ENCODE measurements at places on chromosomes 6 and 20. TPM values are rescaled to one million over a fixed set of nuclear protein-coding genes. Genes with fewer than 3 reads are reported as not detected.
A peak's percentile ranks its signal among the peaks of the same experiment; 100 is the strongest.

GRCh38 chr6:14187406-14187805 is 69.8 kb downstream of the CD83 start:
- DNase-seq: no peak

GRCh38 chr20:37308086-37309050 is 18.9 kb downstream of the MANBAL start:
- DNase-seq: no peak

DNA sequence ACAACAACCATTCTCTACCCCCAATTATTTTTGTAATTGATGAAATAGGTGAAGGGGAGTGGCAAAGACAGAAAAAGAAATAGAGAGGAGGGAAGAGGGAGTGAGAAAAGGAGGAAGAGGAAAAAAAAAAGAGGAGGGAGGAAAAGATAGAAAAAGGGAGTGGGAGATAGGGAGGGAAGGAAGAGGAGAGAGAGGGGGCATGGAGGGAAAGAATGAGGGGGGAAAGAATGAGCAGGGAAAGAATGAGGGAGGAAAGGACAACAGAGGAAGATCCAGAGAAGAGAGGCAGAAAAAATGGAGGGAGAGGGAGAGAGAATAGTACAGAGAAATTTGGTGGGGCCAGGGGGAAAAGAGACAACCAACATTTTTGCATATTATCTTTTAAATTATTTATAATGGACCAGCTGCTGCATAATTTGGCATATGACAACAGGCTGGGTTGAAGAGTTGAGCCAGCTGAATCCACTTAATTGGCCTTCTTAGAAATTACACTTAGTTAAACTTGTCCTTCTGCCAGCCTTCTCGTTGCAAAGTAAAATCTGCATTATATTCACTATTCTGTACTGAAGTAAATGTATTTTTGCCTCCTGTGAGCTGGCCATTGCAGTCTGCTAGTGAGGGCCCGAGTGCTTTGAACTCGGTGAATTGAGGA is 101.0 kb downstream of the ARHGAP18 start:
- DNase-seq: no peak

DNA sequence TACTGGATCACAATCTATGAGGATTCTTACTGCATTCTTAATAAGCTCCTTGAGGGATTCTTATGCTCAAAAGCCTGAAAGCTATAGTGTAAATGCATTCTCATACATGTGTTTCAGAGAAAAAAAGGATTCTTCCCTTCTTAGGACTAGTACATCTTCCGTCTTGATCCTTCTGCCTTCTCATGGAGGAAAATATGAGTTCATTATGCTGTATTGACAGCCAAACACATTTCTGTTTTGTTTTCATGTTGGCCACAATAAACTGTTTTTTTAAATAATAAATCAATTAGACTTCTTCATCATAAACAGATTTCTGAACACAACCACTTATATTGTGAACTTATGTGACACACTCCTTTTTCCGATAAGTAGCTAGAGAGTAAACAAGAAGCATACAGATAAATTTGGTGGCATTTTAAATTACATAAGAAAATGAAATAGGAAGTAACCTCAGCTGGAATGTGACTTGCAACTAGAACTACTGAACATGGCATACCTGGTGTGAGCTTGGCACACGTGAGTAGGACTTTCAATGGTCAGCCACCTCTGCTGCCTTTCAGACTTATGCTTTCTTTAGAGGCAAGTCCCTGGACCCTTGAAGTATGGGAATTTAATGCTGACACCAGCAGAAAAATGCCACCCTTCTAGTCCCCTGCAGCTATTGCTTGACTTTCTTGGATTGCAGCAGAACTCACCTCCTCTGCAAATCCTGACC is 350.4 kb downstream of the BCKDHB start:
- DNase-seq: no peak

DNA sequence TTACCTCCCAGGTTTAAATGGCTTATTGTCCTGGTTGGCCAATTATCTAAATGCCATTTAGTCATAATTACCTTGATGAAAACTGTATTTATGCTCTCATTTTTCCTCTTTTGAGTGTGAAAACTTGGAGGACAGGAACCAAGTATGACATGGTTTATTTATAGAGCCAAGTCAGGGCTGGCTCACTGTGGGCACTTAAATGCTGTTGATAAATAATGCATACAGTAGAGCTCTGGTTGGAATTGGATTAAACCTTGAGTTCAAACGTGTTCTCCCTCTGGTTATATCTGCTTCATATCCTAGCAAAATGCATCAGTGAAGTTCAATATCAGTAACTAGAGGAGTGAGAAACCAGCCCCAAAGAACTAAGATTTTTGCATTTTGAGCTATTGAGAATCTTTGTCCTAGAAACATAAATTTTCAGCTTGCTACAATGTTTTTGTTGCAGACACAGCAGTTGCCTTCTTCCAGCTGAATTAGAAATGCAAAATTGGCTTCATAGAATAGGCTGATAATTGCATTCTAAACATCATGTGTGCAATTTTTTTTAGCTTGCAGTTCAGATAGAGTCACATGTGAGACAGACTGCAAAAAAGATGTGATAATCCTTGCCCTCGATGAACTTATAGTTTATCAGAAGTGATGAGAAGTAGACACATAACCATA is 255.8 kb downstream of the BTBD3 start:
- DNase-seq: no peak

- no peak for DNase-seq
Measured at GRCh38 chr20:37220731-37221130, 40.9 kb downstream of the GHRH start.

DNA sequence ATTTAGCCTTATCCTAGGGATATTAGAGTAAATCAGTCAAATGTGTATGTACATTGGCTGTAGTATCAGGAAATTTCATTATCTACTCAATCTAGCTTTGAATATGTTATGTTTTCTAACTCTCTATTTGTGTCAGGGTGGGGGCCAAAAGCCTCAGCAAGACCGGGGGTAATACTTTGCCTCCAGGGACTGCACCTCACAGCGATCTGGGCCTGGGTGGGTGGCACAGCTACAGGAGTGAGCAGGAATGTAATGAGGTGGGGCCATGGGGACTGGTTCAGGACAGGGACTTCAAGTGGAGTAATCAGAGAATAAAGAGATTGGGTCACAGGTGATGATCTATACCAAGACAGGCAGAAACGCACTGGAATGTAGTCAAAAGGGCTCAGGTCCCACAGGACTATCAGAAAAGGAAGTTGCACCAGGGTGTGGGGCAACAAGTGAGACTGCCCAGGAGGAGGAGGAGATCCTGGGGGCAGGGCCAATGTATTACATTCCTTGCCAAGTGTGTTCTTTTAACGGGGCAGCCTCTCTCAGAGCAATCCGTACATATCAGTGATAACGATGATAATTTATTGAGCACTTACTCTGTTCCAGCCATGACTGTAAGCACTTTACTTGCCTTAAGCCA is 54.0 kb downstream of the PIGU start:
- no peak for DNase-seq

- peak; percentile 68 for DNase-seq
Measured at GRCh38 chr6:37871616-37872372, 52.3 kb downstream of the ZFAND3 start.

GRCh38 chr6:105493736-105494135 is 90.9 kb upstream of the PREP start:
- DNase-seq: no peak

- DNase-seq: no peak
Measured at GRCh38 chr20:11467436-11467835, 450.3 kb upstream of the BTBD3 start.

- no peak for DNase-seq
Measured at GRCh38 chr20:57983082-57983481, 245.4 kb downstream of the ANKRD60 start.

- DNase-seq: no peak
Measured at GRCh38 chr20:32339116-32339515, 19.0 kb upstream of the ASXL1 start.

- no peak for DNase-seq
Measured at GRCh38 chr6:129740013-129740412, 30.0 kb upstream of the ARHGAP18 start.

- DNase-seq: no peak
Measured at GRCh38 chr20:48834278-48834677, 6.5 kb upstream of the PREX1 start.

GRCh38 chr6:66435321-66435720 is 728.3 kb upstream of the EYS start:
- DNase-seq: no peak

DNA sequence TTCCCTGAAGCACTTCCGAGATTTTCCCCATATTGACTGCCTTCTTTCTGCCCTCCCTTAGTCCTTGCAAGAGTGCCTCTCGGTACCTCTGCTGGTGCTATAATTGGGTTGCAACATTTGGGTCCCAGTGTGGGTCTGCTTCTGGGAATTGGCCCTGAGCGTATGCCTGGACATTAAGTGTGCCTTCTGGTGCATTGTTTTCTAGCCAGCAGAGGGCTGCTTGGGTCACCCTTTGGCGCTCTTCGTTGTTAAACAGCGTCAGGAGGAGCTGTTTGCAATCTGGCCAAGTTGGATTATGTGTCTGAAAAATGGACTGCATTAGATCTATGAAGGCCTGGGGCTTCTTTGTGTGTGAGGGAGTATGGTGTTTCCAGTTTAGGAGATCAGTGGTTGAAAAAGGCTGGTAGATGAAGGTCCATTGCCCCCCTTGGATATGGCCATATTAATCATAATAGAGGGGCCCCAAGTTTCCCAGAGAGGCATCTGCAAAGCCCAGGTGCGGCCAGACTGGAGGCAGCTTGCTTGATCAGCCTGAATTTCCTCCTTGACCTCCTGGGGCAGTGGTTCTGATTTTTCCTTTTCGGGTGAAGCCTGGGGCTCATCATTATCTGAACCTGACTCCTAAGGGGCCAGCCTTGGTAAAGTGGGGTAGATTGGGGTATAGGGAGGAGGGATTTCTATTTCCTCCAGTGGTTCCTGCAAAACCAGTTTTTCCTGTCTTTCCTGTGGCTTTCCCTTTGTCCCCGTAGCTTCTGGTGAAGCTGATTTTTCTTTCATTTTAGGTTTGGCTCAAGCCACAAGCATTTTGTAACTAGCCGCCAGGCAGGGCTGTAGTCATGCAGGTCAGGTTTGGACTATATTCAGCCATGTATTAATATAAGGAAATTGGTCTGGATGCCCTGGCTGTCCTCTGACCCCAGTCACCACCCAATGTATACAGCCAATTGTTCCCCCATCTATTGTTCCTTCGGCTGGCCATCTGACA is 85.4 kb upstream of the GPR6 start:
- DNase-seq: peak; percentile 76

- DNase-seq: peak; percentile 89
Measured at GRCh38 chr6:43436577-43437282, 9.4 kb downstream of the ABCC10 start.

GRCh38 chr6:31826793-31827285 is 699 bp upstream of the HSPA1B start:
- no peak for DNase-seq

DNA sequence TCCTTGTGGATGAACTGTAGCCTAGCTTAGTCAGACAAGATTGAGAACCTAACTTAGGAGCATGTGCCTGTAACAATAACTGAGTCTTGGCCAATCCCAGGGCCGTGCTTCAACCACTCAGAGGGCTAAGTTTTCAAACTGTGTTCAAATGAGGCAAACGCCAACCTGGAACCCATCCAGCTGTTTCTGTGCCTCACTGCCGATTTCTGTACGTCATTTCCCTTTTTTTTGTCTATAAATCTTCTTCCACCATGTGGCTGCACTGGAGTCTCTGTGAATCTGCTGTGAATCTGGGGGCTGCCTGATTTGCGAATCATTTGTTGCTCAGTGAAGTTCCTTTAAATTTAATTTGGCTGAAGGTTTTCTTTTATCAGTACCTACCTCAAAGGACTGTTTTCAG is 115.0 kb upstream of the CHD6 start:
- no peak for DNase-seq

DNA sequence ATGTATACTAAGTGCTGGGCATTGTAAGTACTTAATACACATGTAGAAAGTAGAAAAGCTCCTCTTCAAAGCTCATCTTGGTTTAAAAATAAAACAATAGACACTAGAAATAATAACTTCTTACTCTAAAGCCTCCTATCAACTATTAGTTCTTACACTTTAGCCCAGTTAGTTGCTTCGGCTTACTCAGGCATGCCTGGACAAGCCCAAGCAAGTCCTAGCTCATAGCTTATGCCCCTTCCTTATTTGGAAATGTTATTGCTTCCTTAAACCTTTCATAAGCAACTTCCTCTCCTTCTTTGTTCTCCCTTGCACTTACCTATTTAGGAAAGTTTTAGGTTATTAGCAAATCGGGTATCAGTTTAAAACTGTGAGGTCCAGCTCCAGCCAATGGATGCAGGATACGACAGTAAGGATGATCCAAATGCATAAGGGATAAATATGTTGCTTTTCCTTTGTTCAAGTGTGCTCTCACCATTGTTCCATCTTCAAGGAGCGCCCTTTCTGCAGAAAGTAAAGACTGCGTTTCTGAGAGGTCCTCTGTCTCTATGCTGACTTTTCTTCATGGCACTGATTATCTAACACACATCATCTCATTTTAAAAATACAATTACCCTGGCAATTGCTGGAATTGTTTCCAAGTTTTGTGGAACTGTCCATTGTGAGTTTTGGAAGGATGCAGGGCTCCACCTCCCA is 12.3 kb downstream of the TMEM30A start:
- peak; percentile 75 for DNase-seq

GRCh38 chr6:154868143-154868594 is 126.9 kb upstream of the TIAM2 start:
- DNase-seq: peak; percentile 33

DNA sequence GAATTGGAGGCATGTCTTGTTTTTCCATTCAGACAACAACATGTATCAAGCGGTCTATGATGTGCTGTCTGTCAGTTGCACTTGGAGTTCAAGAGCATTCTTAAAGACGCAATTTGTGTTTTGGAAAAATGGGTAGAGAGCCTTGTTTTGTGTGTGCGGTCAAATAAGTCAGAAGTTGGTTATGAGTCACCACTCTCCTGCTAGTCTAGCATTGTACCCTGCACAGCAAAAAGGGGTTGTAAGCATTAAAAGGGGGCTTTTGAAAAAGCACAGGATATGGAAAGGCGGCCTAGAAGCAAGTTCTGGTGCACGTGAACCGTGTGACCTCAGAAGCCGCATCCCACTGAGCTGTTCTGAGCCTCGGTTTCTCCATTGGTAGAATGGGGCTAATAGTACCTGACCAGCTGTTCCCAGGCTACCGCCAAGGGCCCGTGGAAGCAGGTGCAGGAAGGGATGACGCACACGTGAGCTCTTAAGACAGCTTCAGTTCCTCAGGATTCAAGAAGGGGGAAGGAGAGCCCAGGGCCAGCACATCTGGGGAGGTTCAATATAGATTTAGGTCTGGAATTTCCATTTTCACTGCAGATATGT is 61.6 kb upstream of the SNX9 start:
- DNase-seq: peak; percentile 86

- no peak for DNase-seq
Measured at GRCh38 chr6:99416892-99417767, 8.0 kb downstream of the PNISR start.

PPP1R16B gene
- not detected for polyA plus RNA-seq

CD40 gene
- 14.6 TPM for polyA plus RNA-seq

PRL gene
- polyA plus RNA-seq: not detected

HM13 gene
- polyA plus RNA-seq: 132 TPM

SAMD10 gene
- 2.3 TPM for polyA plus RNA-seq

COL11A2 gene
- 0.13 TPM for polyA plus RNA-seq

MTRF1L gene
- polyA plus RNA-seq: 10.5 TPM

RSPO3 gene
- not detected for polyA plus RNA-seq

PGC gene
- not detected for polyA plus RNA-seq

TNFRSF6B gene
- polyA plus RNA-seq: 287 TPM

Measured in foreskin keratinocyte (primary cell).